ENCODE measurements at places on chromosomes 2 and 18.

DNA sequence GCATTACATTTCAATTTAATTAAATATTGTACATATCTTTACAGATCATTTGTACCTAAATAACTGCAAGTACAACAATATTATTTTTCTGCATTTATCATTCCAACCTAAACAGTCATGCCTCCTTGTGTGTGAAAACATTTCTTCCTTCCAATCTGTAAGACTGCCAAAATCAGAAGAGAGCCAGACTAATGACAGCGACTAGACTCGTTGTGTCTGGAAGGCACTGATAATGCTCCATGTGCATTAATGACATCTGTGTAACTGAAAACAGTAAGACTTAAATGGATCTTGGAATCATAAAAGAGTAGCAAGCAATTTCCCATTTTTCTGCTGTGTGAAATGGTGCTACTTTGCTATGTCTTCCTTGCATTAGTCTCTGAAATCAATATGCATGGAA lies 278.0 kb upstream of the DSEL start:
- no peak for DNase-seq

- DNase-seq: no peak
Measured at GRCh38 chr2:8617048-8617447, 64.8 kb upstream of the ID2 start.

GRCh38 chr18:33076601-33077000 lies 303.8 kb upstream of the KLHL14 start:
- DNase-seq: no peak

DNA sequence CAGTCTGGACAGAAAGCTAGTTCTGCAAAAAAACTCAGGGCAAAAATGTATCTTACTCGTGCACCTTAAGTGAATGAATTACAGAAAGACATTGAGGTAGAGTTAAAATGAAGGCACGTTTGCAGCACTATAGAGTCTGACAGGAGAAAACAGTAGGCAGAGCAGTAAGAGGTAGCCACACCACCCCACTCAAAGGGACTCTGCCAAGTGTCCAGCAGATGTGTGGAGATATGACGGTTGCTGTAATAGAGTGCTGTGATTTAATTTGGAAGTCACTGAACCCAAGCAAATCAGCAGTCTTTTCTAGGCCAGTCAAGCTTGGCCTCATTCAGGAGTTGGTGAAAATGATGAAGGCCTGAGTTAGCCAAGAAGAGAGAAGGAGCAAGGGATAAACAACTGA lies 464.4 kb downstream of the PTPRM start:
- no peak for DNase-seq

DNA sequence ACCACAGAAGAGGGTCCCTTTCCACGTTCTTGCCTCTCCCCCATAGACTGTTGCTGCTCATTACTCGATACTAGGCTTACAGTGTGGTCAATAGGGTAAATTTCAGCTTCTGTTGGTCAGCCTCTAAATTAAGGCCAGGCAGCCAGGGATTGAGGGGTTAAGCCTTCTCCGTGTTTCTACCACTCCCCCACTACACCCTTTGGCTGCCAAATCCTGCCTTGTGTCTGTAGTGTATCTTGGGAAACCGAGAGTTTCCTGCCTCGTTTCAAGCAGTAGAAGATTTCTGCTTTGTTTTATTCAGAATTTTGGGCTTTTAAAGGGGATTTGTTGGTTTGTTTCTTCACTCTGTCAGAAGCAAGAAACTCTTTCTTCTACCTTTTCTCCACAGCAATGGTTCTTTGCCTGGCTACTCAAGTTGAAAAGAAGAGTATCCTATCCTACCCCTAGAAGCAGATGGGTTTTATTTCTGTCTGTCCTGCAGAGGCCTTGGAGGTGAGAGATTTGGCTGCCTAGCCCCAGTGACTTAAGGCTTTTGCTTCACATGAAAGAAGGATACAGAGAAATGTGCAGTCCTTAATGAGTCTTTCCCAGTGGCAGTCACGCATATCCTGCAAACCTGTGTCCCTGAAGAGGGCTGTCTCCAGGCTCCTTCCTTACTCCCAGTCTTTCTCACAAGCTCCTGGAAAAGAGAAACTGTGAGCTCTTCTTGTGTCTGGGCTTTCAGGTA lies 261.5 kb upstream of the TANK start:
- DNase-seq: no peak

GRCh38 chr18:47606526-47606925 lies 323.9 kb downstream of the SMAD2 start:
- no peak for DNase-seq

DNA sequence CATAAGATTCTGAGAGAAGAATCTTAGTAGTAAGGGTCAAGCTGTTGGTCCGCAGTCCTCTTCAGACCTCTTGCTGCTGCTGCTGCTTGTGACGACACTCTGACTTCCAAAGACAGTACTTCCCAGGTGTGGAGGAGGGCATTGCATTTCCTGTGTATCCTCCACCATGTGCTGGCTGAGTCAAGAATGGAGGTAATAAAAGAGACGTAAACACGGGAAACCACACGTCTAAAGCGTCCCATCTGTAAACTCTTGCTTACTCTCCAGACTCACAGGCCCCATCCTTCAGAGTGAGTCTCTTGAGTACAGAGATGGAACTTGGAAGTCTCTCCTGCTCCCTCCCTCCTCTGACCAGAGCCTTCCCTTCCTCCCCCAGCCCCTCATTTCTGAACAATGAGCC lies 25.6 kb downstream of the KLHL29 start:
- no peak for DNase-seq

- no peak for DNase-seq
Measured at GRCh38 chr2:3325458-3326181, 52.0 kb downstream of the EIPR1 start.

DNA sequence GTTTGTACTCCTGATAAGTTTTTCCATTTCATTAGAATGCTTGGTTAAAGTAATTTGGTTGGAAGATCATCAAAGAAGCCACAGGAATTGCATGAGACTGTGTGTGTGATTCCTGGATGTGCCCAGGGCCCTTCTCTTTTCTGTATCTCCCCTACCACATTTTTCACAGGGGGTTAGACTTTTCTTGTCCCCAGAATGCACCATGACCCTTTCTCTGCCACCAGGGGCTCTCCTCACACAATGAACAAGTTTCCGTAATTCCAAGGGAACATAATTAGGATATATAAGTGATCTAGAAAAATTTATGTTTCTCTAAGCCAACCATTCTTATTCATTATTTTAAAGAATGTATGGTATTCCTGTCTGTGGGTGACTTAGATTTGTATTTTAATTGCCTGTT lies 291.8 kb downstream of the NEDD4L start:
- no peak for DNase-seq

DNA sequence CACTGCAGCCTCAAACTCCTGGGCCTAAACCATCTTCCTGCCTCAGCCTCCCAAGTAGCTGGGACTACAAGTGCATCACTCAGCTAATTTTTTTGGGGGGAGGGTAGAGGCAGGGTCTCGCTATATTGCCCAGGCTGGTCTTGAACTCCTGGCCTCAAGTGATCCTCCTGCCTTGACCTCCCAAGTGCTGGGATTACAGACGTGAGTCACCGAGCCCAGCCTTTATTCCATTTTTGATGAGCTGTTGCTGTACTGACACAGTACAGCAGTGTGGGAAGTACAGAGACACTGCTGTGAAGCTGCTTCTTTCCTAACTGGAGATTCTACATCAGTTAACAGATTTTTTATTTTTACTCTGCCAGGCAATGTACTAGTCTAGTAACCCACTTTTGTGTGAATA lies 18.8 kb downstream of the PTRHD1 start:
- DNase-seq: no peak

Measured in T1000 (cell line).